ENCODE measurements at places on chromosomes 3 and 15.

DNA sequence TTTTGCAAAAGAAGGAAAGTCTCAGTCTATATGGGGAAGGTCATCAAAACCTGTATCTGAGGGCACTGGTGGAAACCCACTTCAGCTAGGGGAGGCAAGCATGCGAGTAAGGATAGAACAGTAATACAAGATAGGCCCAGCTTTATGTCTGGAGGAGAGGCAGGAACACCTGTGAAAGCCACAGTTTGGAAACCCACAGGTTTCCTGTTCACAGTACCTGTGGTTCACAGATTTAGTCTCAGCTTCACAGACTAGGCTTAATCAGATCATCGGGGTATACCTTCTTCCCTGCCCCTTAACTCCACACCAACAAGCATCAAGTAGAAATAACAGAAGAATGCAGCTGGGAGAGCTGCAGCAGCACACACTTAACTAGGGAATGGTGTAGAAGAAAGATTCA is 36.2 kb downstream of the C2CD4B start:
- DNase-seq, result no peak

DNA sequence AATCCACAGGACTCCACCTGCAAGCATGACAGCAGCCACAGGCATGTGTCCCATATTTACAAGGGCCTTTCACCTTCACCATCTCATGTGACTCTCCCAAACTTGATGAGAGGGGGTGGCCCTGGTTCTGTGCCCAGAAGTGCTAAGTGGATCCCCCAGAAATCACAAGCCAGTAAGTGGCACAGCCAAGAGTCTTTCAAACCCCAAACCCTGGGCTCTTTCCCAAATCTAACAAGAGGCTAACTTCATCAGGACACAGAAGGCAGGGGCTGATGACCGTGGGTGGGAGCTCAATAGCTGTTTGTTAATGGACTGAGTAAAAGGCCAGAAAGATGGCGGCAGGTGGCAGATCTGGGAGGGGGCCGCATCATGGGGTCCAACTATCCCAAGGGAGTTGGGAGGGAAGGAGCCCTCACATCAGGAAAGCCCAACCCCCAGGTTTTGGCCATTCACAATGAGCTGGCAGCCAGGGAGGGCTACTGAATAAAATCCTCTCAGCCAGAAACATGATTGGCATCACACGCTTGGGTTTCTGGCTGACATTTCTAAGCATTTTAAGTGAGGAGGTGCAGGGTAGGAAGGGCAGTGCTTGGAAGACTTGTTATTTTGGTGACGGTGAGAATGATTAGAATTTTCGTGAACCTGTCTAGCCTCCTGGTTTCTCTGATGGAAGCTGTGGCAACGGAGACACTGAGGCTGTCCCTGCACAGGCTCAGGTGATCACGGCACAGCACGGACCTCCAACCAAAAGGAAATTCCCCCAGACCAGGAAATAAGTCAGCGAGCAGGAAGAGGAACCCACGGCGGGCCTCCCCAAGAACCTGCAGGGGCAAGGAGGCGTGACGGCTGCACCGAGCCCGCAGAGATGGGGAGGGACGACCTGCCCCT is 109.3 kb downstream of the OXNAD1 start:
- DNase-seq, result peak; percentile 37

- DNase-seq, result no peak
Measured at GRCh38 chr3:50138266-50139200, 16.6 kb upstream of the SEMA3F start.

DNA sequence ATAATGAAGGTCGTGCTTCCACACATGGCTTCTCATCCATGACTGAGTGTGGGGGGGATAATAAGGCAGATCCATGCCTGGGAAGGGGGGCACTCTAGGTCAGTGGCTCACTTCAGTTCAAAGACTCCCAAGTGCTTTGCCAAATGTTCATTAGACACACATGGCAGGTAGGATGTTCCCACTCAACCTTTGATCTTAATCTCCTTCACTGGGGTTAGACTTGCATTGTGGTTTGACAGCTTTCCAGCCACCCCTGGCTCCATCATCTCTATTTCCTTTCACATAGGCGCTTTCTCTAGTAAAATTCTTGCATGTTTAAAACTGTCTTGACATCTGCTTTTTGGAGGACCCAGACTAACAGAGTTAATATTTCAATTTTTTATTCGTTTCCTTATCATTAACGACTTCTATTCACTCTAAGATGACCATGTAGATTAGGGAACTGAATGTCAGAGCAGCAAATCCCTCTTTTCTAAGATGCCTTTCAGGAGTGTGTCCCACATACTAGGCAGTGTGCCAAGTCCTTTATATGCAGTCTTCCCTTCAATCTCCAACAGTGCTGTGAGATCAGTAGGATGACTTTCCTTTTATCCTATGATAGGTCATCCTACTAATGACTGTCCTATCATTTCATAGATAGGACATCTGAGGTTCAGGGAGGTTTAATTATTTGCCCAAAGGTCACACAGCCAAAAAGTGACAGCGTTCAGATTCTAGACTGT is 57.9 kb downstream of the BTD start:
- no peak for DNase-seq

GRCh38 chr3:82410366-82410765 is 648.9 kb upstream of the GBE1 start:
- no peak for DNase-seq

GRCh38 chr15:98719137-98719740 is 70.9 kb downstream of the IGF1R start:
- no peak for DNase-seq

DNA sequence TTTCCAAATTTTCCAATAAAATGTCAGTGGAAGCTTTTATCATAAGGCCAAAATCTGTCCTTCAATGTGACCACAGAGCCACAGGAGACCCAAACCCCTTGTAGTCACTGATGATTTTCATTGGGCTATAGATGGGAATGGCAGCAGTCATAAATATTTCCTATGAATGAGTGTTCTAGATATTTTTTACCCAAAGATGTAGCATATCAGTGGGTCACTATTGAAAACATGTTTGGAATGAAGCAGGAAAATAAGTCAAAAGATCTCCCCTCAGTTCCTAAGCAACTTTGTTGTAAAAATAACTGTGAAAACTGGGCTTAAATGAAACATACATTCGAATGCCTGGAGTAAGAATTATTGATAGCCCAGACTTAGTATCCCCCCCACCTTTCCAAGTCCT is 49.0 kb downstream of the NKIRAS1 start:
- DNase-seq, result no peak

DNA sequence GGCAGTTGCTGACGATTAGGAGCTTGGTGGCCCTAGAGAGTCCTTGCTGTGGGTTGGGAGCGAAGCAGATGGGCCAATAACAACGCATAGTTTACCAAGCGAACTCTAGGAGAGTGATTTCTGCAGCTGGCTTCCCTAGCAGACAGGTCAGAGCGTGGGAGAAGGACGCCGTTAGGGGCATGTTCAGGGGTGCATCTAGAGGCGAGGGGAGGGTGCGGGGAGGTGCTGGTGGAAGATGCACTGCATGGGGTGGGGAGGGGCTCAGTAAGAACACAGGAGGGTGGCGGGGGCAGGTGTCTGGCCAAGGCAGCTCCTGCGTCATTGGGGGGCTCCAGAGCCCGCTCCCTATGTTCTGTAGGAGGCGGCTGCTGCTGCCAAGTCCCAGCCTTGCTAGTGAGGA is 8.9 kb downstream of the APBA2 start:
- no peak for DNase-seq

DNA sequence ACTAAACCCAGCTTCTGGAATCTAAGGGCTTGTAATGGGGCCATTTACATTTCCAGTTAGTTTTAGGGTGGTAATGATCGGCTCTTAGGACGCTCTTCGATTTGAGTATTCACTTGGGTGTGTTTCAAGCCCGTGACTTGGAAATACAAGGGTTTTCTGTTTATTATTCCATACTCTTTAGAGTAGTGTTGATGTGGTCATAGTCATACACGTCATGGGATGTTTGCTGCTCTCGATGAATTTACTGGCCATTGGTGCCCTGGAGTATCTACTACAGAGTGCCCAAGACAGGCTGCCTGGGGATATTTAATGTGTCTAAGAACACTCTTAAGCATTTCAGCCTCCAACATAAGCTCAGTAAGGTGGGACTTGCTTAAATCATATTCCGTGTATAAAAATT is 64.1 kb downstream of the PTPRG start:
- no peak for DNase-seq

- DNase-seq, result no peak
Measured at GRCh38 chr3:99921986-99922385, 104.3 kb downstream of the CMSS1 start.

GRCh38 chr3:50473768-50474167 is 29.7 kb downstream of the CACNA2D2 start:
- DNase-seq, result no peak

- no peak for DNase-seq
Measured at GRCh38 chr3:195098741-195099525, 172.0 kb downstream of the XXYLT1 start.

DNA sequence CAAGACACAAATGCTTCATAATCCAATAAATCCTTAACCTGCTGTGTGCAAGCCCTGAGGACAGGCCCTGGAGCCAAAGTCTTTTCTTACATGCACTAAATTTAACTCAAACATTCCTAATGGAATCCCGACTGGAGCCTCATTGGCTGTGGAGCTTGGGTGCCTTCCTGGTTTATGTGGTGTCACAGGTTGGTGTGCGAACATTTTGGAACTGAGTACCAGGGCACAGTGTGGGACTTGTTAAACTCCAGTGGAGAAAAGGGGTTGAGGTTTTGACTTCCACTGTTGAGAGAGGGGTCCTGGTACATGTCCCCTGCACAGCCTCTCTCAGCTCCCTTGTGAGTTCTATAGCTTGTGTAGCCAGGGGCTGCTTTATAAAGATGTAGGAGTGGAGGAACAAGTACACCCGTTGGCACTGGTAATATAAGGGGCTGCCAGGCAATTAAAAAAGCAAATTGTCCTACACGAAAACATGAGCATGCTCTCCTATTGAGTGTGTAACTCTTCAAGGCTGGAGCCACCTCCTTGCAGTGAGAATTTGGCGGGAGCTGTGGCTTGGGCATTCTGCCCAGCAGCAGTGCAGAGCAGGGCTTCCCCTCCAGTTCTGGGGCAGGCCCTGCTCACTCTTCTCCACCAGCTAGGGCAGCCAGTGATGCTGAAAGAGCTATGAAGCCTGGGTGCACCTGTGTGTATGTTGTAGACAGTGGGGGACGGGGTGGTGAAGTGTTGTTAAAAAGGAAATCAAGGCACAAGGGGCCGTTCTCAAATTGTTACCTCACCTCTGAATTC is 218.1 kb downstream of the CLSTN2 start:
- DNase-seq, result no peak

GRCh38 chr15:66251790-66252684 is 1.5 kb downstream of the MEGF11 start:
- DNase-seq, result peak; percentile 17

DNA sequence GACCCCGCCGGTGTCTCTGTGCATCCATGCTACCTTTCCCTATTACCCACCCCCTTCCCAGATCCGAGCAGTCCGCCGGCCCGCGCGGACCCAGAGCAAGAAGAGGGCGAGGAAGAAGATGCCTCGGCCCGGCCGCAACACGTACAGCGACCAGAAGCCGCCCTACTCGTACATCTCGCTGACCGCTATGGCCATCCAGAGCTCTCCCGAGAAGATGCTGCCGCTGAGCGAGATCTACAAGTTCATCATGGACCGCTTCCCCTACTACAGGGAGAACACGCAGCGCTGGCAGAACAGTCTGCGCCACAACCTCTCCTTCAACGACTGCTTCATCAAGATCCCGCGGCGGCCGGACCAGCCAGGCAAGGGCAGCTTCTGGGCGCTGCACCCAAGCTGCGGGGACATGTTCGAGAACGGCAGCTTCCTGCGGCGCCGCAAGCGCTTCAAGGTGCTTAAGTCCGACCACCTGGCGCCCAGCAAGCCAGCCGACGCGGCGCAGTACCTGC is 788 bp downstream of the FOXB1 start:
- DNase-seq, result no peak

DNA sequence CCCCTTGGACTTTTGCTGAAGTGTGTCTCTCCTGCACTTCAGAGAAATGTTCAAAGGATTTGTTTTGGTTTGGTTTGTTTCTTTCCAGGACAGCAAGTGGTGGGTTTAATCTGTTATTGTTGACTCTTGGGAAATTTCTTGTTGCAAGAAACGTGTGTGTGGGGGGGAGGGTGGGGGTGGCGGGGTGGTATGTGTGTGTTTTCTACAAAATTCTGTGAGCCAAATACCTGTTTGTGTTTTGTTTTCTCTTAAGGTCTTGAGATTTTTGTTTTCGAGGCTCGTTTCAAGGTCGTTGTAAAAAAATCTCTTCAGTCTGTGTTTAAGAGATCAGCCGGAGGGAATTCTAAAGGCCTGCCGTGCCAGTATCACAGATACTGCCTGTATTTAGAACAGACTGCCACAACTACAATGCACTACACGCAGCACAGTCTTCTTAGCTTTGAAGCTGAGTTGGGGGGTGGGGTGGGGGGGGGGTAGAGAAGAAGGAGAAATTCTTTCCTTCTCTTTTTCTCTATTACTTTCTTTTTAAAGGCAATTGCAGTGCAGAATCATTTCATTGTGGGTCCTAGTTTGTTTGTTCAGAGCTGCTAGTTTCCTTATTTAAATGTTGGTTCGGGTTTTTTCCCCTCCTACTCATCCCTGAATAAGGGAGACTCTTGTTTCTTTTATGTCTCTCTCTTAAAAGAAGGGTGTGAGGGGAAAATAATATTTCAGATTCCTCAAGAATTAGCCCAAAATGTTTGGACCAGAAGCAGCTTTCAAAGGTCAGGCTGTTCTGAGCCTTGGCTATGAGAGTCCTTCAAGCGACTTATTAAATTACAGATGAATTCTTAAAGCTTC is 1.4 kb upstream of the BCL6 start:
- DNase-seq, result peak; percentile 54

DNA sequence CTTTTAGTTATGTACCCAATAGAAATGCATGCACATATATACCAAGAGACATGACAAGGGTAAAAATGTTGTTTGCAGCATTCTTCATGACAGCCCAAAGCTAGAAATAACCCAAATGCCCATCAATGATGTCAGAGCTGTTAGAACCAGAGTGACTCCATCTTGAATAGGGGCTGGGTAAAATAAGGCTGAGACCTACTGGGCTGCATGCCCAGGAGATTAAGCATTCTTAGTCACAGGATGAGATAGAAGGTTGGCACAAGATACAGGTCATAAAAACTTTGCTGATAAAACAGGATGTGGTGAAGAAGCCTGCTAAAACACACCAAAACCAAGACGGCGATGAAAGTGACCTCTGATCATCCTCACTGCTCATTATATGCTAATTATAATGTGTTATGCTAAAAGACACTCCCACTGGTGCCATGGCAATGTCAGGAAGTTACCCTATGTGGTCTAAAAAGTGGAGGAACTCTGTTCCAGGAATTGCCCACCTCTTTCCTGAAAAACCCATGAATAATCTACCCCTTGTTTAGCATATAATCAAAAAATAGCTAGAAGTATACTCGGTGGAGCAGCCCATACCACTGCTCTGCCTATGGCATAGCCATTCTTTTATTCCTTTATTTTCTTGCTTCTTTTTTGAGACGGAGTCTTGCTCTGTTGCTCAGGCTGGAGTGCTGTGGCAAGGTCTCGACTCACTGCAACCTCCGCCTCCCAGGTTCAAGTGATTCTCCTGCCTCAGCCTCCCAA is 32.9 kb downstream of the ZBTB11 start:
- DNase-seq, result no peak

- DNase-seq, result peak; percentile 61
Measured at GRCh38 chr3:152269056-152269830, 514 bp downstream of the MBNL1 start.

GRCh38 chr3:30982416-30983075 is 88.1 kb upstream of the GADL1 start:
- DNase-seq, result no peak
